ENCODE measurements at places on chromosomes 12 and 14.

GRCh38 chr12:85653731-85654455, 182.3 kb downstream of the RASSF9 start:
- no peak for DNase-seq

DNA sequence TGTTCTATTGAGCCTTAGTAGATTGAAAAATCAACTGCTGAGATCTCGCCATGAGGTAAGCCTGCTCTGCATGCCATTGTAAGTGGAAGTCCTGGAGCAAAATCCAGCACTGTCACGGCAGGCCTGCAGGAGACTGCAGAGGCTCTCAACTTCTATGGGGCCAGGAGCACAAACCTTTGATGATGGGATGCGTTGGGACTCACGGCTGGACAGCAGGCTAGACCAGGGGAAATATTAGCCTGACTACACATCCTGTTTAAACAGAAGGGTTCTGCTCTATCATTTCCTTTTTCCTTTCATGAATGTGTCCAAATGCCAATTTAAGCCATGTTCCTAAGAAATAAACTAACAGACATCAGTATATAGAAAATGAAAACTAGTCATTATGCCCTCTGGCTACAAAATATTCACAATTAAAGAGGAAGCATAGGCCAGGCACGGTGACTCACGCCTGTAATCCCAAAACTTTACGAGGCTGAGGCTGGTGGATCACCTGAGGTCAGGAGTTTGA, 33.9 kb upstream of the RASSF8 start:
- no peak for DNase-seq

GRCh38 chr12:28536088-28536487, 345.8 kb downstream of the CCDC91 start:
- no peak for DNase-seq

DNA sequence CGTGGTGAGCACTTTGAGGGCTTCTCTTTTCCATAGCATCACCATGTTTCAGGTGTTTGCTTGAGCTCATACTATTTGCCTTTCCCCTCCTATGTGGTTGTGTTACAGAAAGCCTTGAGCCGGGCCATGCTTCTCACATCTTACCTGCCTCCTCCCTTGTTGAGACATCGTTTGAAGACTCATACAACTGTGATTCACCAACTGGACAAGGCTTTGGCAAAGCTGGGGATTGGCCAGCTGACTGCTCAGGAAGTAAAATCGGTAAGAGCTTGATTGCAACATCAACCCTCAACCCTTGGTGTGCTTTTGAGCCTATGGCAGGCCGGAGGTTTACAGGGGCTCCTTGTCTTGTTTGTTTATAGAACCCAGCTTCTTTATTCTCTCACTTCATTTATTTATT, 8.1 kb downstream of the LETMD1 start:
- no peak for DNase-seq

GRCh38 chr12:84411031-84411430, 501.6 kb downstream of the SLC6A15 start:
- no peak for DNase-seq

- DNase-seq = no peak
Measured at GRCh38 chr12:78376257-78376656, 488.3 kb upstream of the SYT1 start.

GRCh38 chr14:32724867-32725471, 213.7 kb upstream of the NPAS3 start:
- no peak for DNase-seq

DNA sequence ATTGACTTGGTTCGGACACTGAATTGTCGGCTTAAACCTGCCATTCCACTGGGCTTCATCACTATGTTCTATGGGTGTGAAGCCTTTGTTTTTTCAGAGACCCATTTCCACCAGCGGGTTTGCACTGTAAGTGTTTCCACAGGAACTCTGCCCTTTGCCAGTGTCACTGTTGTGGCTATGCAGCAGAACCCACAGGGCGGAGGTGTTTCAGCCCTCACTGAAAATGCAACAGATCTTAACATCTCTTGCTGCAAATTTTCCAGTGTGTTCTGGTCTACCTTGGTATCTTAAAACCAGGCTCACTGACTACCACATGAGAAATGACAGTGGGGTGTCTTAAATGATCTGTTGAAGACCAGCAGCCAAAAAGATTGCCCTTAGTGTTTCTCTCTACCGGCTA, 21.1 kb downstream of the PRKCH start:
- no peak for DNase-seq

- no peak for DNase-seq
Measured at GRCh38 chr14:65333943-65334687, 78.4 kb upstream of the FUT8 start.

- no peak for DNase-seq
Measured at GRCh38 chr12:2268471-2269286, 215.9 kb downstream of the CACNA1C start.

DNA sequence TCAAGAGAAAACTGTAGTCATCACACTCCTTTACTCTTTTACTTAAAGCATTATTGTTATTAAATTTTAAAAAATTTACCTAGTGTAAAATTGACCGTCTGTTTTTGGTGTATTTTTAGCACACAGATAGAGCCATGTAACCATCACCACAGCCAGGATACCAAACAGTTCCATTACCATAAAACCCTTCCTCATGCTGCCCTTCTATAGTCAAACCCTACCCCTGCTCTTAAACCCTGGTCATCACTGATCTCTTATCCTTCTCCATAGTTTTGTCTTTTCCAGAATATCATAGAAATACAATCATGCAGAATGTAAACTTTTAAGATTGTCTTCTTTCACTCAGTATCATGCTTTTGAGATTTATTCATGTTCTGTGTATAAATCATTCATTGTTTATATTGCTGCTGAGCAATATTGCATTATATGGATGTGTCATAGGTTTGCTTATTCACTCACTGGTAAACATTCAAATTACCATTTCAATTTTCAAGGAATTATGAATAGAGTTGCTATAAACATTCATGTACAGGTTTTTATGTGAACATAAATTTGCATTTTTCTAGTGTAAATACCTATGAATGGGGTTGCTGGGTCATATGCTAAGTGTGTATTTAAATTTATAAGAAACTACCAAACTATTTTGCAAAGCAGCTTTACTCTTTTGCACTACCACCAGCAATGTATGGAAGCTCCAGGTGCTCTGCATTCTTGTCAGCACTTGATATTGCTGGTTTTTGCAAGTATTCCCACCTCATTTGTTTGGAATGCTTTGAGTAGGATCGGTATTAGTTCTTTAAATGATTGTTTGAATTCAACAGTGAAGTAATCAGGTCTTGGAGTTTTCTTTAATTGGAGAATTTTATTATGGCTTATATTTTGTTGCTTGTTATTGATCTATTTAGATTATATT, 125.5 kb downstream of the LMNTD1 start:
- DNase-seq = no peak

GRCh38 chr12:132071830-132072384, 72.2 kb downstream of the DDX51 start:
- no peak for DNase-seq
